ENCODE measurements at places on chromosomes 5 and 9.

DNA sequence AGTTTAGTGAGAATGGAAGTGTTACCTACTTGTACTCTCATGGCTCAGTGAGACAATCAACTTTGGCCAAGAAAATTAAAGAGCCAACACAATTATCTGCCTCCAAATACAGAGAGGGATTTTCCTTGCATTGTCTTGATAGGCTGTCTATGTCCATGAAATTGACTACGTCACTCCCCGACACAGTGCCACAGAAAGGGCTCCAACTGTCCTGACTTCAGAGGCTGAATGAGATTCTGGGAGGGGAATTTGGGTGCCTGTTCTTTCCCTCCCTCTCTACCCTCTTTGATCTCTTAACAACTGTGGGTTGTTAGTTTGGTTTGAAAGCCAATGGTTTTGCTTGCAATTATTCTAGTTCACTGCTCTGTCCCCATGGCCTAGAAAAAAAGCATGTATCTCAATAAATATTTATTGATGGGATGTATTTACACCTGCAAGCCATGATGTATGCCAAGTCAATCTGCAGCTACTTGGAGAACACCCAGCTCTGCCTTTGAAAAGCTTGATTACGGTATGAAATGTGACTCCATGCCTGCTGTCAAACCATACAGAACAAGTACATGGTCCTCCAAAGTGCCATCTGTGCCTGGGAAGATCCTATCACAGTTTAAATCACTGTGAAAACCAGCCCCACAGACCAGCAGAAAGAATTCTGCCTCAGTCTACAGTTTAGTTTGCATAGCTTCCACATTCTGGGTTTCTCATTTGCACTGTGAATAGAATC, 37.3 kb downstream of the CAPSL start:
- no peak for DNase-seq

GRCh38 chr9:135978642-135979546, 17.7 kb upstream of the UBAC1 start:
- no peak for DNase-seq

- no peak for DNase-seq
Measured at GRCh38 chr9:121883281-121884056, 209.6 kb downstream of the TTLL11 start.

- no peak for DNase-seq
Measured at GRCh38 chr5:850511-851006, at the start of gene ZDHHC11. Gene ZDHHC11, minus strand, starts transcription at chr5:850986. Its CDS starts 384 bp downstream, at chr5:850602.

- no peak for DNase-seq
Measured at GRCh38 chr5:95986937-95987520, 25.4 kb upstream of the ELL2 start.

Data from GM12891 (cell line).